ENCODE measurements at places on chromosomes 6 and 20. TPM values are rescaled to one million over a fixed set of nuclear protein-coding genes. Genes with fewer than 3 reads are reported as not detected.

The SLC17A2 gene
- not detected for total RNA-seq

The BEND6 gene
- total RNA-seq = 0.27 TPM

DNA sequence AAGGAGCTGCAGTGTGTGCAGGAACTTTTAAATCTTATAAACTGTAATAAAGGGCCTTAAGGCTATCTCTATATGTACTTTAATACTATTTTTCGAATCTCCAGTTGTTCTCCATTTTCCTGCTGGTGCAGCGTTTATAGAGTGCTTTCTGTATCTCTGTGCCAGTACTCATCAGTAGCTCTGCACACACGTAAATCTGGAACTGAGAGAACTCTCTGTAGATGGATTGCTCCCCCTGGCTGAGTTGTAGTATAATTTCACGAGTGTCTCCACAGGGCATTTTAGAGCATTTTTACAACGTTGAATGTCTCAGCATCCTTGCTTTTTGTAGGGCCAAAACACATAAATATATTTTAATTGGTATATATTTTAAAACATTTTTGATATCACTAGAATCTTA lies 256.5 kb downstream of the TRDN start:
- no peaks in the 10 kb centered on the region for H3K4me1 ChIP-seq
- no peak overlapping the region for H3K4me3 ChIP-seq
- H3K27ac ChIP-seq = no peak overlapping the region

GRCh38 chr6:26520237-26520849 lies 17.8 kb upstream of the HMGN4 start:
- H3K27ac ChIP-seq = peak overlapping the region; percentile 96
- H3K36me3 ChIP-seq = no peaks in the 10 kb centered on the region
- DNase-seq = peak; percentile 84
- H3K27me3 ChIP-seq = no peaks in the 10 kb centered on the region
- peak overlapping the region; percentile 53 for H3K4me3 ChIP-seq
- peaks cover 5% of the 10 kb centered on the region for H3K4me1 ChIP-seq

GRCh38 chr6:119187596-119187995 lies 109.1 kb upstream of the FAM184A start:
- peaks cover 10% of the 10 kb centered on the region for H3K36me3 ChIP-seq
- H3K4me3 ChIP-seq = no peak overlapping the region
- DNase-seq = no peak
- H3K4me1 ChIP-seq = no peaks in the 10 kb centered on the region
- H3K27ac ChIP-seq = no peak overlapping the region

- no peak for DNase-seq
- H3K27me3 ChIP-seq = no peaks in the 10 kb centered on the region
- H3K27ac ChIP-seq = no peak overlapping the region
- H3K4me1 ChIP-seq = no peaks in the 10 kb centered on the region
These were observed 83.4 kb downstream of the GFRAL start for GRCh38 chr6:55410674-55411073.

GRCh38 chr20:22684763-22685443 lies 100.5 kb upstream of the FOXA2 start:
- no peak overlapping the region for H3K27ac ChIP-seq
- no peak overlapping the region for H3K4me3 ChIP-seq
- no peak for DNase-seq
- H3K27me3 ChIP-seq = peaks cover 8% of the 10 kb centered on the region
- no peaks in the 10 kb centered on the region for H3K36me3 ChIP-seq
- peaks cover 2% of the 10 kb centered on the region for H3K4me1 ChIP-seq

DNA sequence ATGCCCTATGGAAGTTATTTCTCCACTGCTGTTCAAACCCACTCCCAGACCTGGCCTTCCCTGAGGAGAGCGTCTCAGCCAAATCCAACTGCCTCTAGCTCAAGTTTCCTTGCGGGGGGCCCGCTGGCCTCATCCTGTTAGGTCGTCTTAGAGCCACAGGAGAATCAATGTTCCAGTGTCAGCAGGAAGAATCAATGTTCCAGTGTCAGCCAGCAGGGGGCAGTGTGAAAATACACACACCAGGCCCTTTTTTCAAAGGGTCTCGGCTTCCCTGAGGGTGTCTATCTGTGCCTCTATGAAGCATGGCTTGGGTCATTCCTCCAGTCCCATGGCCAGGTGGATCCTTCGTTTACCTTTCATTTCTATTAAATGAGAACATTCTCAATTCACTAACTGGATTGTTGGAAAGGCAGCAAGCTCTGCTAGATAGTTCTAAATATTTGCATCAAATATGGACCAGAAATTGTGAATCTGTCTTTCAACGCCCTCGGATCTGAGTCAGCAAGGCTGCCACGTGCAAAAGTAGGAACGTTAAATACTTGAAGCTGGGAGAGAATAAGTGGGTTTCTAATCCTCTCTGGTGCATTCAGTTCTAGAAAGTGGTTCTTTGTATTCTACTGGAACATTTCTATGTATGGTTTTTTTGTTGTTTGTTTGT lies 19.2 kb downstream of the PRND start:
- peak; percentile 35 for DNase-seq
- H3K27ac ChIP-seq = no peak overlapping the region
- H3K27me3 ChIP-seq = no peaks in the 10 kb centered on the region
- no peaks in the 10 kb centered on the region for H3K4me1 ChIP-seq
- H3K36me3 ChIP-seq = no peaks in the 10 kb centered on the region

- no peak overlapping the region for H3K27ac ChIP-seq
- no peak for DNase-seq
- peaks cover 7% of the 10 kb centered on the region for H3K4me1 ChIP-seq
- no peaks in the 10 kb centered on the region for H3K27me3 ChIP-seq
These were observed 3.3 kb downstream of the MKKS start for GRCh38 chr20:10430704-10431103.

DNA sequence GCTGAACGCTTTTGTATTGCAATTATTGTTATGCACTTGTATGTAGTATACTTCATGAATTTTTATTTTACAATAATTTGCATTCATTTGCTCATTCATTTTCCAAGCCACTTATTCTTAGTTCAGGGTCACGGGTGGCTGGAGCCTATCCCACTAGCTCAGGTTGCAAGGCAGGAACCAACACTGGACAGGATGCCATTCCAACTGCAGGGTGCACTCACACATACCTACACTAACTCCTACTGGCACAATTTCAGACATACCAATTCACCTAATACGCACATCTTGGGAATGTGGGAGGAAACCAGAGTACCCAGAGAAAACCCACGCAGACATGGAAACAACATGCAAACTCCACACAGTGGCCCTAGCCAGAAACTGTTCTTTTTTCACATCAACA lies 61.8 kb downstream of the LMBRD1 start:
- H3K4me1 ChIP-seq = peaks cover 3% of the 10 kb centered on the region
- DNase-seq = peak; percentile 15
- no peak overlapping the region for H3K27ac ChIP-seq
- no peaks in the 10 kb centered on the region for H3K27me3 ChIP-seq
- no peaks in the 10 kb centered on the region for H3K36me3 ChIP-seq

DNA sequence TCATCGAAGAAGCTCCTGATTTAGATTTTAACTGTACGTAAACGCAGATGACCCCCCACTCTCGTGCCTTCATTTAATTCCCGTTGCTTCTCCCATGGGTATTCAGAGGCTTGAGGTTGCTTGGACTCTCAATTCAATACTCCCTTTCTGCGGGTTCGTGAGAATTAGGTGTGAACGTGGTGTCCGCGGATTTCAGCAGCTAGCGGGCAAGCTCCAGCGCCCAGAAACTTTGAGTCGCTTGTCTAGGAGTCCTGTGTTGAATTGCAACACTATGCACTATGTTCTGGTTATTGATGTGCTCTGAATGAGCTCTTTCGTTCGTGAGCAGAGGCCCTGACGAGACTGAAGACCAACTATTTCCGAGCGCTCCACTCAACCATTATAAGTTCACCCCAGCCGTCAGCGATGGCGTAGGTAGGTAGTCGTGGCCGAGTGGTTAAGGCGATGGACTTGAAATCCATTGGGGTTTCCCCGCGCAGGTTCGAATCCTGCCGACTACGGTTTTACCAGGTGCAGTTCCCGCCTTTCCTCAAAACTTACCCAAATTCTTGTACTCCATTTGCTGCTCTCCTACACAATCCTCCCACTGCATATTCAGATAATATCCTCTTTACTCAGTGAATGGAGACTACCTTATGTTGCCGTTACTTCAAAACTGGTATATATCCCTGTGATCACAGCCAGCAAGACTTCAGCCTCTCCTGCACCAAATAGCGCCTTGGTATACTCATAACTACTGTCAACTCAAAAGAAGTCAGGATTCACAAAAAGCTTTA lies 72.6 kb upstream of the ZNF184 start:
- no peaks in the 10 kb centered on the region for H3K36me3 ChIP-seq
- DNase-seq = no peak
- H3K4me3 ChIP-seq = no peak overlapping the region
- H3K27me3 ChIP-seq = peaks cover 67% of the 10 kb centered on the region
- no peak overlapping the region for H3K27ac ChIP-seq

DNA sequence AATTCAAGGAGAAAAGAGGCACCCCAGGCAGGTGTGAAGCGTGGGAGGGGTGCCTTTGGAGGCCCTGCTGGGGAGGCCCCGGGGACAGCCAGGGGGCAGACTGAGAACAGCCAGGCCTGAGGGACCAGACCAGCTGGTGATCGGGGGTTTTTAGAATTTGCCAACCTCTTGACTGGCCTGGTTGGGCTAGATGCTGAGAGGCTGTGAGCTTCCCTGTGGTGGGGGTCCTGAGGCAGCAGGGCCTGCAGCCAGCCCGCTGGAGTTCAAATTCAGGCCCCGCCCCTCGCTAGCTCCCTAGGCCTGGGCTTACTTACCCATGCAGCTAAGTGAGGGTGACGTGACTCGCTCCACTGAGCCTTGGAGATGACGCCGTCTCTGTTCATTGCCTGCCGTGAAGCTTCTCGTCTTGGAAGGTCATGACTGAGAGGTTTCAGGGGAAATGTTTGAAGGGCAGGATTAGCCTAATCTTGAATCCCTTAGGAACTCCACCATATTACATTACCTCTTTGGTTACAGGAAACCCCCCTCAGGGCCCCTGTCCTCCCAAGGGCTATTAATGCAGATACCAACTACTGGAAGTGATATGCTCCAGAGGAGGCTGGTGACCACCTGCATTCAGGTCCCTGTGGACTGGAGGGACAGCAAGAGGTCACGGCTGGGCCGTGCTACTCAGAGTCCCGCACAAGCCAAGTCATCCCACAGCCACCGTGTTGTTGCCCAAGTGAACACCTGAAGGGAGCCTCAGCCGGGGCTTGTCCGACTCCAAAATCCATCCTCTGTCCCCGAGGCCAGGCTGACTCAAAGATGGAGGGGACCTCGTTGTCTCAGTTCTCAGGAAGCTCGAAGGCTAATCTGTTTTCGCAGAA lies 73.9 kb upstream of the DUSP22 start:
- H3K4me3 ChIP-seq = no peak overlapping the region
- peaks cover 2% of the 10 kb centered on the region for H3K27me3 ChIP-seq
- no peaks in the 10 kb centered on the region for H3K36me3 ChIP-seq
- no peak for DNase-seq
- H3K27ac ChIP-seq = no peak overlapping the region

GRCh38 chr20:23415555-23415954 lies 5.7 kb downstream of the NAPB start:
- DNase-seq = no peak
- H3K4me3 ChIP-seq = no peak overlapping the region
- H3K4me1 ChIP-seq = no peaks in the 10 kb centered on the region
- no peak overlapping the region for H3K27ac ChIP-seq

Data from muscle of leg (tissue), 16 donors.